Thoracic aorta (tissue), 2 donors: ENCODE measurements at places on chromosomes 3 and 15. TPM values are rescaled to one million over a fixed set of nuclear protein-coding genes. Genes with fewer than 3 reads are reported as not detected.

DNA sequence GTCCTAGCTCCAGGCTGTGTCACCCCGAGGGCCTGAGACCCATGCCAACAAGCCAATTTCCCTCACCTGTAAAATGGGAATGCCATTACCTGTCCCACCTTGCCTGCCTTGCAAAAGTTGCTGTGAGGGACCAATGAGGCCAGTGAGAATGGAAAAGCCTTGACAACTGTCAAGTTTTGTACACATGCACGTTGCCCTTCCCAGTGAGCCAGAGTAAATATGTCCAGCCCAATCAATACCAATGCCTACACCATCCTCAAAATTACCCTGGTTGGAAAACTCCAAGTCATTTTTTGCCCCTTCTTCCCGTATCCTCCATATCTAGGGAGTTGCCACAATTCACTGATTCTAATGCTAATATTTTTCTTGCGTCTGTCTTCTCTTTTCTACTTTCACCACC is 73.5 kb upstream of the RASGRF1 start:
- no peak overlapping the region for H3K4me3 ChIP-seq
- H3K36me3 ChIP-seq = no peaks in the 10 kb centered on the region
- no peak overlapping the region for H3K27ac ChIP-seq
- no peaks in the 10 kb centered on the region for H3K27me3 ChIP-seq

- H3K36me3 ChIP-seq = no peaks in the 10 kb centered on the region
- no peak overlapping the region for H3K4me3 ChIP-seq
- no peak overlapping the region for H3K27ac ChIP-seq
- no peak for DNase-seq
These were observed 337.5 kb downstream of the MFSD1 start for GRCh38 chr3:159139326-159139725.

DNA sequence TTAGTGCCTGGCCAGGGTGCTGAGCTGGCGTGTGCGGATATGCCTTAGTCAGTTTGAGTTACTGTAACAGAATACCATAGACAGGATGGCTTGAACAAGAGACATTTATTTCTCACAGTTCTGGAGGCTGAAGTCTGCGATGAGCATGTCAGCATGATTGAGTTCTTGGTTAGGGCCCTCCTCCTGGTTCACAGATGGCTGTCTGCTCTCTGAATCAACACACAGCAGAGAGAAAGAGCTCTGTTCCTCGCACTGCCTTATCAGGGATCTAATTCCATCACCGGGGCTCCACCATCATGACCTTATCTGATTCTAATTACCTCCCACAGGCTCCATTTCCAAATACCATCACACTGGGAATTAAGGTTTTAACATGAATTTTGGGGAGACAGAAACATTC is 386.6 kb upstream of the DPH6 start:
- H3K27me3 ChIP-seq = no peaks in the 10 kb centered on the region
- no peak overlapping the region for H3K4me3 ChIP-seq
- H3K36me3 ChIP-seq = no peaks in the 10 kb centered on the region
- H3K4me1 ChIP-seq = no peaks in the 10 kb centered on the region

GRCh38 chr3:18501679-18502343 is 76.7 kb upstream of the SATB1 start:
- no peaks in the 10 kb centered on the region for H3K27me3 ChIP-seq
- no peaks in the 10 kb centered on the region for H3K4me1 ChIP-seq
- no peak overlapping the region for H3K27ac ChIP-seq
- H3K4me3 ChIP-seq = no peak overlapping the region
- H3K36me3 ChIP-seq = no peaks in the 10 kb centered on the region

The SAMMSON gene
- 25.3 TPM for total RNA-seq
